ENCODE measurements at places on chromosomes 2 and 18.

DNA sequence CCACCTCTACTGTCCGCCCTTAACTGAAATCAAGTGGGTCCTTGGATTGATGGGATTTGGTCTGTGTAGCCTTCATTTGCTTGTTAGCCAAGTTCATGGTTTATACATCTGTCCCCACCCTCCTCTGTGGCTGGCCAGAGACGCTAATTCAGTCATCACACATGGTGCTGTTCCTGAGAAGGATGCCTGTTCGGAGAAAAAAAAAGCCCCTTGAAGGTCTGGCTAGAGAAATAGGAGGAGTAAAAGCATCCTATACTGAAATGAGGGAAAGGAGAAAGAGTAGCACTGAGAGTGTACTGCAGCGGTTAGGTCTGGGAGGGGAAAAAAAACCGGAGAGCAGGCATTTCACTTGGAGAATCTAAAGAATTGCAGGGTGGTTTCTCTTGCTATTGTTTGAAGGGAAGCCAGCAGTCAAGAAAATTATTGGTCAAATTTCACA is 180.6 kb upstream of the EPAS1 start:
- DNase-seq, result peak; percentile 28

DNA sequence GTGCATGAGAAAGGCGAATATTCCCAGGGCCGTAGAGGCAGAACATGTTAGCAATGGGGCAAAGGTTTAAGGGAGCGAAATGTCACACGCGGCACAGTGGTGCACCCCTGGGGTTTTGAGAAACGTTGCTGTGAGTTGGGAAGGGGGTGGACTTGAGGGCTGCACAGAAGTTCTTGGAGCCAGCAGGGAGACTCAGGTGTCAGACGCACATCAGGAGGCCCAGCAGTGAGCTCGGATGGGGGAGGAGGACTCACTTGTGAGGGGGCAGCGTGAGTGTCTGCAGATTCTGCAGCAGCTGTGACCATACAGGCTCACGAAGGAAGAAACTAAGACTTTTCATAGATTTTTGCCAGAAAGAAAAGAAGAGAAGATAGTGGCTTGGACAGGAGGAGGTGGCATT is 218.2 kb downstream of the SNTG2 start:
- no peak for DNase-seq

- no peak for DNase-seq
Observed at GRCh38 chr18:55925772-55926171, 337.8 kb upstream of the TCF4 start.

GRCh38 chr2:73105511-73105971 is 7.2 kb downstream of the RAB11FIP5 start:
- DNase-seq, result no peak

DNA sequence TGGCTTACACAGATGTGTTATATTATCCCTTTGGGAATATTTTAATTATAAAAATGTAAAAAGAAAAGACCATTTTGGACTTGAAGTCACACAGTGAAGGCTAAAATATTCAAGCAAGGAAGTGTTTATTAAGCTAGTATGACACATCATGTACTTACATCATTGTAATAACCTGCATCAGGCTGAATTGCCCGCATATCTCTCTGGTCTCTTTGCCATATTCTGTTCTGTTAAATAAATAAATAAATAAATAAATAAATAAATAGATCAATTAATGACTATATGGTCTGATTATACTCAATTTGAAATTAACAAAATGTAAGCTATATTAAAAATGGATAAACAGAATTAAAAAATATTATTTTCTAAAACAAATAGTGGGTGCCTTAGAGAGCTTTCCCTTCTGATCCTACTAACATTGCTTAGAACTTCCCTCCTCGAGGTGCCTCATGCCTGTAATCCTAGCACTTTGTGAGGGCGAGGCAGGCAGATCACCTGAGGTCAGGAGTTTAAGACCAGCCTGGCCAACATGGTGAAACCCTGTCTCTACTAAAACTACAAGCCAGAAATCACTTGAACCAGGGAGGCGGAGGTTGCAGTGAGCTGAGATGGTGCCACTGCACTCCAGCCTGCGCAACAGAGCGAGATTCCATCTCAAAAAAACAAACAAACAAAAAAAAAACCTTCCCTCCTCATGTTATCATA is 42.0 kb downstream of the WDR33 start:
- DNase-seq, result no peak

DNA sequence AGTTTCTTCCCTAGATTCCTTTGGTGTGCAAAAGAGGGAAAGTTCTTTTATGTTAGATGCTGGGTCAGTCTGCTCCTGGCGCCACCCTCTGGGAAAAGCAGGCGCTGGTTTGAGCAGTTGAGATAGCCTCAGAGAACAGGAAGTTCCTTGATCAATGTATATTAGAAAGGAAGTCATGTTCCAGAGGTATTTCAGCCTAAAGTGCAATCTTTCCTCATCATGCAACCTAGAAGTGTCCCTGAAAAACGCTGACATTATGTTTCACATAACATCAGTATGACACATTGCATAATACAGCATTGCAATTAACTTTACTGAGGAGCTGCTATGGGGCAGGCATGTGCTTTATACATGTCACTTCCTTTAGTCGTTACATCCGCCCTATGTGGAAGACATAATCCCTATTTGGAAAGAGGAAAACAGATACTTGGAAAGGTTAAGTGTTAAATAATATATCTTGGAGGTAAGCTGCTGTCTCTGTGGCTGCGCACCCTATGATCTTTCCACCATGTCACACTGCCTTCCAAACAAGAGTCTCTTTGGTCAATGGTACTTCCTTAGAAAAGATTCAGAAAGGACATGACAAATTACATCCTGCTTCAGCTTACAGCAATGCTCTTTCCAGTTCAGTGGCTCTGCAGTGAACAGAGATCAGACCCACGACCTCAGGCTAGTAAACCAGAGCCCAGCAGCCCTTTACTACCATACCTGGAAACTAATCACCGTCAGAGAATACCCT is 369.7 kb downstream of the RAD51AP2 start:
- DNase-seq, result no peak

GRCh38 chr2:136059036-136059472 is 58.9 kb downstream of the CXCR4 start:
- no peak for DNase-seq

- DNase-seq, result no peak
Observed at GRCh38 chr2:215530191-215530968, 94.5 kb upstream of the FN1 start.

- peak; percentile 22 for DNase-seq
Observed at GRCh38 chr2:174699993-174700766, 64.1 kb downstream of the CHRNA1 start.

GRCh38 chr2:105237045-105237765 is 4.3 kb upstream of the GPR45 start:
- DNase-seq, result no peak

DNA sequence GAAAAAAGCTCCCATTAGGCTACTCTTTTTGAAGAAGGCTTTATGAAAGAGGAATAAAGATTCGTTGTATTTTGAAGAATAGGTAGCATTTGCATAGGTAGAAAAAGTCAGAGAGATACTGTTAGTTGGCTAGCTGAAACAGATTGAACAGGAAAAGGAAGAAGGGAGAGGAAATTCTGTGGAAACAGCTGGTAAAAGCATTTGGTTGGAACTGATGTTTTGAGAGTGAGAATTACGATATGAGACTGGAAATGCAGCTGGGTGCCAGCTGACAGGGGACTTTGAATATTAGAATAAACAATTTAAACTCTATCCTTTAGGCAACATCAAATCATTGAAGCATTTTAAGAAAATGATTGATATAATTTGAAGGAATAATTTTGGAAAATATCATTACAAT is 96.7 kb upstream of the CNTNAP5 start:
- DNase-seq, result no peak

DNA sequence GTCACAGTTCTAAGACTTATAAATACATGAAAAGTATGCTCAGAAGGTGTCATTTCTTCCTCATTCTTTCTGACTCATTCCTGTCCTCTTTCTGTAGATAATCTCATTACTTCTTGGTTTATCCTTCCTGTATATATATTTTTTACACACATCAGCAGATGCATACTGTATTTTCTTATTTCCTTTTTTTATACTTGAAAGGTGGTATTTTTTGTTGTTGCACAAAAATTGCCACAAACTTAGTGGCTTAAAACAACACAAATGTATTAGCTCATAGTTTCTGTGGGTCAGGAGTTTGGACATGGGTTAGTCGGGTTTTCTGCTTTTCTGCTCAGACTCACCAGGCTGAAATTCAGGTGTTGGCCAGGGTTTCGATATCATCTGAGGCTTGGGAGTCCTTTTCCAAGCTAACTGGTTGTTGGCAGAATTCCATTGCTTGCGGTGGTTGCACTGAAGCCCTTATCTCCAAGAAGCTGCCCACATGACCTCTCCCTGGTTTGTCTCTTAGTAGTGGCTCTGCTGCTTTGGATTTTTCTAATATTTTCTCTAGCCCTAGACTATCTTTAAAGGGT is 162.6 kb downstream of the FMNL2 start:
- DNase-seq, result no peak

GRCh38 chr2:234841321-234842015 is 110.3 kb upstream of the SH3BP4 start:
- no peak for DNase-seq

GRCh38 chr18:52312346-52312745 is 27.7 kb upstream of the DCC start:
- DNase-seq, result no peak

GRCh38 chr18:44423814-44424644 is 256.7 kb upstream of the SETBP1 start:
- no peak for DNase-seq
